ENCODE measurements at places on chromosomes 2 and 18.

DNA sequence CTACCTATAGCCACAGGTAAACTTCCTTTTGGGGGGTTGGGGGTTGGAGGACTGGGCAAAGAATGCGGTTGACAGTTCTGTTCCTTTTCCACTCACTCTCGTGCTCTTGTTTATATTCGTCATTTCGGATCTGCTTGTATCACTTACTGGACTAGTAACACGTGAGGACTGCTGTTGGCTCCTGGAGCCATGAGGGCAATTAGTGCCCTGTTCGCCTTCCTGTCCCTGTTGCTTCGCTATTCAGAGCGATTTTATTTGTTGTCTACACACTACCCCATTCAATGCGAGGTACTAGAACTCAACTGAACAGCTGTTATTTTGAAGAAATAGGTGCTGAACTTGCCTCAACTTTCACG is 1.1 kb downstream of the KCNJ3 start:
- no peak for DNase-seq

- no peak for DNase-seq
Observed at GRCh38 chr2:3587432-3587831, 7.5 kb upstream of the COLEC11 start.

DNA sequence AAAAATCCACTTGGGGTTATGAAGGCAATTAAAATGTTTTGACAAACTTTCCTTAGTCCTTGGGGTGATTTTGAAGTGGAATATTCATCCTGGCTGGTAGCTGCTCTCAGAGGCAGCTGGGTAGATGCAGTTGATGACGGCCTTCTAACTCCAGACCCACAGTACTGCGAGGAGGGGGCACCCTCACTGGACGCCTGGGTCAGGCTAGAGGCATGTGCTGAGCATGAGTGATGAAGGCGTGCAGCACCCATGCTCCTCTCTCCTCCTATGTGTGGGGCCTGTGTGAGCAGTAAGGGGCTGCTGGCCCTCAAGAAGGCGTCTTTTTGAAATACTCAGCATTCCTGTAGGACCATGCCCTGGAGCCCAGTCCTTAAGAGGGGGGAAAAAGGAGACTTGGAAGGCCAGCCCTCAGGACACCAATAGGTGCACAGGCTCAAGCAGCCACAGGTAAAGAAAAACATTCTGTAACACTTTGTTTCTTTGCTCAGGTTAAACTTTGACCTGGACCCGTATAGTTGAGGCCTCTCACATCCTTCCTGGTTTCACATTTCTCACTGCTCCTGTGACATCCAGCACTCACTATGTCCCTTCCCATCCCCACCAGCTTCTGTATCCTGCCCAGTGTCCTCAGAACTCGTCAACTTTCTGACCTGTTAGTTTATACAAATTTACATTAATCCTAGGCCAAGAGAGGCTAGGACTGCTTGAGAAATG is 64.4 kb downstream of the CD8B2 start:
- DNase-seq = no peak

- DNase-seq = no peak
Observed at GRCh38 chr18:13246591-13246990, 28.0 kb downstream of the LDLRAD4 start.

GRCh38 chr2:223854741-223855140 is 17.4 kb upstream of the AP1S3 start:
- no peak for DNase-seq

DNA sequence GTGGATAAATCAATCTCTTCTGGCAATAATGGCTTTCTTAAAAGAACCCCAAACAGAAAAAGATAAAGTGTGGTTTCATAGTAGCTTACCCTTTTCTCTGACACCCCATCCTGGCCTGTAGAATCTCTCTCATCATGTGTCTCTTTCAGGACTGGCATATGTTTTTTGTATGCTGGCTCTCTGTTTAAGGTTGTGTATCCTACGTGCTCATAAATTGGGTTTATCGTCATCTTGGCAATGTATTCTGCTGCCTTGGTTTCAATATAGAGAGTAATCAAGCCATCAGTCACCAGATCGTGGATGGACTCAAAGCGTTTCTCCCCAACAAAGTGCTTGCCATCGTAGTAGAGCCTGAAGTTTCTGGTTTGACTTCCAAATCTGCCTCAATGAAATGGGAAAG is 113.5 kb upstream of the CHRNA1 start:
- DNase-seq = no peak

DNA sequence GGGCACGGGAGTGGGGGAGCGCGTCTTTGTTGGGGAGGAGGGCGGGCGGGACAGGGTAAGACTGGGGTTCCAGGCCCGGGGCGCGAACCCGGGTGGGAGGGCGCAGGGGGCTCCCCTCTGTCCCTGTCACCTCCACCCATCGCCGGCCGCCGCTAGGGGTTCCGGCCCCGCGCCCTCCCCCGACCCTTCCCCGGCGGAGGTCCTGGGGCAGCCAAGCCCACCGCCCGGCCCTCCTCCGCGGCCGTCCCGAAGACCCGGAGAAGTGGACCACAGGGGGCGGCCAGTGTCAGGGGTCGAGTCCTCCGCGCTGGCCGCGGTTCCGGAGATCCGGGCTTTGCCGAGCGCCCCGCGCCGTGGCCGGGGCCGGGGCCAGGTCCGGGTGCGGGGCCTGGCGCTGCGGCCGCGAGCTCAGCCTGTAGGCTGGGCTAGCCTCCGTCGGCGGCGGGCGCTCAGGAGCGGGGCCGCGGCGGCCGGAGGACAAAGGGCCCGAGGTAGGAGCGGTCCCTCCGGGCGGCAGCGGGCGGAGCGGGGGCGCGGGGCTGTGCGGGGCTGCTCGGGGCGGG is 16.6 kb upstream of the E2F6 start:
- DNase-seq = no peak

DNA sequence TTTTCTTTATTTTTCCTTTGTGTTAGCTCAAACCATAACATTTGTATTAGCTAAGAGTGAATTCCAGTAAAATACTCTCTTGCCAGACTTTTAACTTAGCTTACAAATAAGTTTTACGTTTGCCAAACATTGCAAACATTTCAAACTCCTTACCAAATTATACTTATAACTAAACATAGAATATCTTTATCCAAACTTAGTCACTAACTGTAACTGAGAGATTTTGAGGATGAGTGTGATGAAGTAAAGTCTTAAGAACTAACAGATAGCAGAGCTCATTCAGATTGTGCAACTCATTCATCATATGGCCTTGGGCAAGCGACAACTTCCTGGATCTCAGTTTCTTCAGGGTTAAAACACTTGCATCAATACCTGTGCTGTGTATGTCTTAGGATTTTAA is 533.7 kb downstream of the TDRD15 start:
- no peak for DNase-seq

DNA sequence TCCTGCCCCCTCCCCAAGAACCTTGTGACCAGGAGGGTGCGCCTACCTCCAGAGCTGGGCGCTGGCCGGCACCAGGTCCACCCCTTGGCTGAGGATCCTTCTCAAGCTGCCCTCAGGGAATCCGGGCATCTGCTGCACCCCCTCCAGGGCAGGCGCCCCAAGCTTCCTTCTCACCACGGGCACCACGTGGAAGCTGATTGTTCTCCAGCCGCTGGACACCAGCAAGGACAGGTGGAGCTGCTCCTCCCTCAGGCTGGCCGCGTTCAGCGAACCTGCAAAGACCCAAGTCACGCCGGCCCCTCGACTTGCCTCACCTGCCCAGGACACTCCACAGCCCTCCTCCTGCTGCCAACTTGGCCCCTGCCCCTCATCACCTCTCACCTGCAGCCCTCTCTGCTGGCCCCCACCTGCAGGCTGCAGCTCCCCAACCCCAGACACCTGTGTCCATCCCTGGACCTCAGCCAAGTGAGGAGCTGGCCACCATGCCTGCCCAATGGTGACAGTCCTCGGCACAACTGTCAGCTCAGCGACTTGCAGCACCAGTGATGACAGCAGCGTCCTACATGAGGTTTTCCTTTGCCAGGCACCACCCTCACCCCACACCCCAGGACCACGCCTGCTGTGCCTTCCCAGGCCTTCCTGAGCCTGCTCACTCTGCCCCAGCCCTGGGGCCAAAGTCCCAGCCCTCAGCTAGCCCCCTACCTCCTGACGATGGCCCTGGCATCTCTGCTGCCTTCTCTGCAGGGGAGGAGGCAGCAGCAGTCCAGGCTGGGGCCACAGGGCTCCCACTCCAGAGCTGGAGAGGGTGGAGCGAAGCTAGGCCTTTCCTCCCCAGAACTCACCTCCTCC is 4.2 kb downstream of the MAB21L4 start:
- DNase-seq = no peak

All from stimulated activated CD8-positive, alpha-beta memory T cell treated with anti-CD3 and anti-CD28 coated beads, Interleukin-4, amount 100 ng/mL, for 4 hours (primary cell).